ENCODE measurements at places on chromosomes 6 and 20. TPM values are rescaled to one million over a fixed set of nuclear protein-coding genes. Genes with fewer than 3 reads are reported as not detected.

- DNase-seq, result no peak
Measured at GRCh38 chr6:16739329-16739801, 21.9 kb downstream of the ATXN1 start.

GRCh38 chr20:52843425-52843824 is 128.7 kb upstream of the TSHZ2 start:
- no peak for DNase-seq

- no peak for DNase-seq
Measured at GRCh38 chr6:90502866-90503407, 83.9 kb downstream of the MAP3K7 start.

- no peak for DNase-seq
Measured at GRCh38 chr6:52435345-52435744, 15.2 kb downstream of the EFHC1 start.

- DNase-seq, result no peak
Measured at GRCh38 chr6:159418997-159419396, 249.8 kb downstream of the FNDC1 start.

- DNase-seq, result no peak
Measured at GRCh38 chr6:169668203-169668847, 33.5 kb downstream of the WDR27 start.

GRCh38 chr20:51423810-51424209 is 118.7 kb downstream of the NFATC2 start:
- DNase-seq, result no peak

- no peak for DNase-seq
Measured at GRCh38 chr20:57013217-57013616, 253.2 kb downstream of the BMP7 start.

DNA sequence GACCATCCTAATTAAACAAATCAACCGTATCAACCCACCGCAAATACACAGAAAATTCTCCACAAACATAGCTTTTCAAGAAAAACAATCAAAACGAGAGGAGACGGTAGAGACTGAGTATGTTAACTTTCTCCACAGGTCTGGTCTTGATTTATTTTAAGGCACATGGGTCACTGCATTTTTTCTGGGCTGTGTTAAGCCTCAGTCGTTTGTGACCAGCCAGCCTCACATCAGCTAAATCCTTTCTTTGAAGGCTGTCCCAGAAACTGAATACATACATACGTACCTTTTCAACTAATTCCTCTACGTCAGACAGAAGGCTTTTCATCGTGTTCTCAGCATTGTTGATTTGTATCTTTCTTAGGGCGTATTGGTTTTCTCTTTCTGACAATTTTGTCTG is 69.4 kb downstream of the LAMA4 start:
- peak; percentile 37 for DNase-seq

GRCh38 chr20:640674-641515 is 12.1 kb downstream of the SRXN1 start:
- DNase-seq, result no peak

DNA sequence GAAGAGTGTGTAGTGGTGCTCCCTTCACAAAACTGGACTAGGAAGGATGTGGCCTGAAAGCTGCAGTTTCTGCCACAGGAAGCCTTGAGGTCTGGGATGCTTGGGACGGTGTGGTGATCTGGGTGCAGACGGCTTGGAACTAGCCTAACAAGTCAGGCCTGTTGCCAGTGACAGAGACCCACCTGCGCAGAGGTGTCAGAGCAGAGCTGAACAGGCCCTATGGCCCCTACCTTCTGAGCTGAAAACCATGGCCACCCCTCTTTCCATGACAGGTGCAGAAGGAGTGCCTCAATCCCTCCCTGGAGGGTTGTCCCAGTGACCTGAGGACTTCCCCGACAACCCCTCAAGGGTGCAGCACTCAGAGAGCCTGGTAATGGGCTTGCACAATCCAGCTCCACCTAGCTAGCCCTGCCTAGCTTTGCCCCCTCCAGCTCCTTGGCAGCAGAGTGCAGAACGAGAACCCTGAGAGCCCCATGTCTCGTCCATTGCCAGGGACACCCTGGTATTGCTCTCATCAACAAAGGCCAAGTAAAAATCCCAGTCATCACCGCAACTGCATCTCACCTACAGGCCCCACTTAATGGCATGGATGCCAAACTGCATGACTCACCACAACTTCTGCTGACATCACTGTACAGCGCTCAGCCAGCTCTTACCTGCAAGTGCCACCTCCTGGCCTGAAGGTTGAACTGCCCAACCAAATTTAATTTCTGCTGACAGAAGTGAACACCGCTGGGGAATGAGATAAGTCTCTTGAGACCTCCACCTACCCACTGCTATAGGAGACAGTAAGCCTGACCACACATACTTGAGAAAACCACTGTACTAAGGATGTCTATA is 563.1 kb downstream of the TFAP2A start:
- DNase-seq, result no peak

The UNC5CL gene
- 1.4 TPM for polyA plus RNA-seq

The KIAA1755 gene
- polyA plus RNA-seq, result 45.7 TPM

The KCNQ2 gene
- 155 TPM for polyA plus RNA-seq

The SMLR1 gene
- polyA plus RNA-seq, result 0.17 TPM

The CTCFL gene
- polyA plus RNA-seq, result 0.27 TPM

Data from spinal cord (tissue), 10 donors.